ENCODE measurements at places on chromosomes 7 and 10.

- DNase-seq, result no peak
These were observed 273.6 kb upstream of the PODXL start for GRCh38 chr7:131829947-131830558.

GRCh38 chr7:28698840-28699239, 259.3 kb downstream of the TRIL start:
- no peak for DNase-seq

DNA sequence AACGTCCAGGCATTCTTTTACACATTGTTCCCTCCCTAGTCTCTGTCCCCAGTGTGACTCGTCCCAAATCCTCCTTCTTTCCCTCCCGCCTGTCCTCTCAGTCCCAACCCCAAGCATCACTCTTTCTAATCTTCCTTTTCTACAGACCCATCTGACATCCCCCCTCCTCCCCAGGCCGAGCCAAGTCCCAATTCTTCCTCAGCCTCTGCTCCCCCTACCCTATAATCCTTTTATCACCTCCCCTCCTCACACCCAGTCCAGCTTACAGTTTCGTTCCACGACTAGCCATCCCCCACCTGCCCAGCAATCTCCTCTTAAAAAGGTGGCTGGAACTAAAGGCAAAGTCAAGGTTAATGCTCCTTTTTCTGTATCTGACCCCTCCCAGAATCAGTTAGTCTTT, 95.1 kb downstream of the MACC1 start:
- DNase-seq, result no peak

DNA sequence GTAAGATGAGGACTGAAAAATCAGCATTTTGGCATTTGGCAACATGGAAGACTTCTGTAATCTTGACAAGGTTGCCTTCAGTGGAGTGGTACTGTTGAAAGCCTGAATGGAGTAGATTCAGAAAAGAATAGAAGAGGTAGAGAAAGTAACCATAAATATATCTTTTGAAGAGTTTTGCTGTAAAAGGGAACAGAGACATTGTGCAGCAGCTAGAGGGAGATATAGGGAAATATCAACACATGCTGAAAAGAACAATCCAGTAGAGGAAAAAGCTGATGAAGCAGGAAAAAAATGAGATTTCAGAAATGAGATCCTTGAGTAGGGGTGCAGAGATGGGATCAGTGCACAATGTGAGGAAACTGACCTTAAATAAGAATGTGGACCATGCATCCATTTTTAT, 60.0 kb downstream of the RAPGEF5 start:
- DNase-seq, result no peak

DNA sequence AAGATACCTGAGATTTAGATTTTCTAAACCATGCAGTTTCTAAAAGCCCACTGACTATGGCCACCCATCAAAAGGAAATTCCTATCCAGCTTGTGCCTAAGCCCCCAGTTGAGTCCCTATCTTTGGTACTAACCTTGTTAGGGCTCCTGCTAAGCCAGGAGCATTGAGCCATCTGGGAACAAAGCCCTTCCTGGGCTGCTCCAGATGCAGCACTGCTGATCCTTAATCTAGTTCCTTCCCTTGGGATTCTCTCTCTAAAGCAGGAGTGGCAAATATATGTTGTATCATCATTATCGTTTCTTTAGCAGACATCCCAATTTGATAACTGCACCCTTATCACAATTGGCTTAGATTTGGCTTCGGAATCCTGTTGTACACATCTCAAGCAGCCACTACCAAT, 24.7 kb upstream of the PDLIM1 start:
- DNase-seq, result no peak

- no peak for DNase-seq
These were observed 464.7 kb downstream of the SH2D4B start for GRCh38 chr10:81002382-81002781.

GRCh38 chr10:77946084-77946483, 19.5 kb upstream of the DLG5 start:
- no peak for DNase-seq

GRCh38 chr10:62618054-62618453, 186.5 kb upstream of the ADO start:
- DNase-seq, result peak; percentile 4

DNA sequence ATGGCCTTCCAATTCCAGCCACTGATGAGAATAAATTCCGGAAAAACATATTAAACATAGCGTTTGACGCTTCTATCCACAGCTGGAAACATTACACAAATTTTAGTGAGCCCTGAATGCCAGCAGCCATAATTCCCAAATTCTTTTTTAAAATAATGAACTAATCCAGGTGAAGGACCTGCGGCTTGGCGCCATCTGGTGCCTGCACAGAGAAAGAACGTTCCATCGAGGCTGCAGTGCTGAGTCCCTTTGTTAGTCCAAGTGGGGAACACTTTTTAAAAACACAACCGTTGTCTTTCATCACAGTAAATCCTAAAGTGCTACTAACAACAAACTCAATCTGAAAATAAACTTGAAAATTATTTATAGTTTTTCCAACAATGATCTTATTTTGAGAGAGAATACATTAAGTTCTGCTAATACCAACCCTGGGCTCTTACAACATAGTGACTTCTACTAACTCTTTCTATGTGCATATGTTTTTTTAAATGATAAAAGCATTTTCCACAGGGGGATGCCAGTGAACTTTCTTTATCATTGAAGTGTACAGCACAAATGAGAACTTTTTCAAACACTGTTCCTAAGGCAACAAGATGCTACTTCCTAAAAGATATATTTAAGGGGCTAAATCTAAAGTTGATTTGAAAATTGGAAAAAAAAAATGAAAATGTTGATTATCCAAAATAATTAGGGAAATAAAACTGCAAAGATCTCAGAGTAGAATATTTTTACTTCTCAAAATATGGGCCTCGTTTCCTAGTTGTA, 166.9 kb upstream of the RNF32 start:
- DNase-seq, result no peak

- no peak for DNase-seq
These were observed 2.3 kb downstream of the DNTT start for GRCh38 chr10:96306516-96306915.

- DNase-seq, result no peak
These were observed 8.8 kb upstream of the CRPPA start for GRCh38 chr7:16430133-16430532.

DNA sequence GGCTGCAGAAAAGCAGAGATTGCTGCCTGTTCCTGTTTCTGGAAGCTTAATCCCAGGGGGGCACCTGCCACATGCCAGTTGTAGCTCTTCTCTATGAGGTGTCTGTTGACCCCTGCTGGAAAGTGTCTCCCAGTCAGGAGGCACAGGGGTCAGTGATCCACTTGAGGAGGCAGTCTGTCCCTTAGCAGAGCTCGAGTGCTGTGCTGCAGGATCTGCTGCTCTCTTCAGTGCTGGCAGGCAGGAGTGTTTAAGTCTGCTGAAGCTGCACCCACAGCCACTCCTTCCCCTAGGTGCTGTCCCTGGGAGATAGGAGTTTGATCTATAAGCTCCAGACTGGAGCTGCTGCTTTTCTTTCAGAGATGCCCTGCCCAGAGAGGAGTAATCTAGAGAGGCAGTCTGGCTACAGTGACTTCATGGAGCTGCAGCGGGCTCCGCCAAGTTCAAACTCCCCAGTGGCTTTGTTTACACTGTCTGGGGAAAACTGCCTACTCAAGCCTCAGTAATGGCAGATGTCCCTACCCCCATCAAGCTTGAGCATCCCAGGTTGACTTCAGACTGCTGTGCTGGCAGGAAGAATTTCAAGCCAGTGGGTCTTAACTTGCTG, 57.6 kb upstream of the CROT start:
- no peak for DNase-seq

DNA sequence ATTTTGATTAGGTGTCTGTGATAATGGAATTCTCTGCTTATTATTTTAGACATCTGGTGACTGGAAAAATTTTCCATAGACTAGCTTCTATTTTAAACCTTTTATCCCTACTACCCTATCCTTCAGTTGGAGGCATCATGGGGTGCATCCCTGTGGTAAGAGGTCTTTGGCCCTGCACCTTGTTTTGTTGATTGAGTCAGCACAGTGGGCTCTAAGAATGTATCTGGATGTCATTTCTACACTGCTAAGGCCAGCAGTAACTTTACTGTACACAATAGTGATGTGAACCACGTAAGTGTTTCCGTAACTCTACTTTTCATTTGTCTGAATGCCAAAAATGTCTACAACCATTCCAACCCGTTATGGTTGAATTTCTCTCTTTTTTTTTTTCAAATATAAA, 75.6 kb downstream of the ADAM22 start:
- no peak for DNase-seq

- DNase-seq, result no peak
These were observed 248.2 kb upstream of the PPP2R2D start for GRCh38 chr10:131652438-131653139.

- DNase-seq, result no peak
These were observed 110.7 kb downstream of the RNF32 start for GRCh38 chr7:156751319-156751718.

DNA sequence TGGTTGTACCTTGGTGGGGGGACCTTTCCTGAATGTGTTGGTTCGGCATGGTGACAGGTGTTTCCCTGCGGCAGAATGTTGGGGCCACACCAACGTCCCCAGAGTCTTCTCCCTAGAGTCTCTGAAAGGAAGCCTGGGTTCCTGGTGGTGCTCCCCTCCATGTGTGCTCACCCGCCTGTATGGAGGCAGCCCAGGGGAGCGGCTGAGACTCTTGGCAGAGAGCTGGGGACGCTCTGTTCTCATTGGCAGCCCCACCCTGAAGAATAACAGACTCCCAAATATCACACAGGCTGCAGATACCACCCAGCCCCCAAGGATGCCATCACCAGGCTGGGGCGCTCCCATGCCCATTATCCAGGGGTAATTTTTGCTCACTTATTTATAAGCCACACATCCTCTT, 34.8 kb downstream of the CHST12 start:
- DNase-seq, result no peak

DNA sequence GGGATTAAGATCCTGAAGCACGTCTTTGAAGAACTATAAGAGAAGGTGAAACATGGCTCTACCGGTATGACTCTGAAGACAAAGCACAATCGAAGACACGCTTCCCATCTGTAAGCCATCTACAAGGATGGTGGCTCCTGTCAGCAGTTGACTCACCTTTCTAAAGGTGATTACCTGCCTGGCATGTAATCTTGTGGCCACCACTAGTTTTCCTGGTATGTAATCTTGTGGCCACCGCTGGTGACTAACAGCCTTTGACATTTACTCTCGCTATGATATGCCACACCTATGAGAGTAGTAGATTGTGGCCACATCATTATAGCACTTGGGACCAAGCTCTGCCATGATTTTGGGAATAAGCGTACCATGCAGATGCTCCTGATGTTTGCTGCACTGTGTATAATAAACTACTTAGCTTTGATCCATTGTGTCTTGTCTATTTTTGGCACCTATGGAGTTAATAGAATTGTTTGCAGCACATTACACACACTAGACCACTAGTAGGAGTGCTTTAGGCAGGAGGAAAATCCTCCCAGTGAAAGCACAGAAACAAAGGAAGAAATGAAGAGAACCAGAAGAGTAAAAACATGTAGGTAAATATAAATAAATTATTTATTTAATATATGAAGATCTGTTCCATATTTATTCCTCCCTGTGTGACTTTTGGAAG, 59.8 kb downstream of the VAX1 start:
- DNase-seq, result no peak

- DNase-seq, result no peak
These were observed 16.6 kb downstream of the GTF2I start for GRCh38 chr7:74674166-74674565.

- no peak for DNase-seq
These were observed 109.6 kb upstream of the SEM1 start for GRCh38 chr7:96819111-96819700.

GRCh38 chr7:104955276-104955675, 58.7 kb upstream of the KMT2E start:
- no peak for DNase-seq

DNA sequence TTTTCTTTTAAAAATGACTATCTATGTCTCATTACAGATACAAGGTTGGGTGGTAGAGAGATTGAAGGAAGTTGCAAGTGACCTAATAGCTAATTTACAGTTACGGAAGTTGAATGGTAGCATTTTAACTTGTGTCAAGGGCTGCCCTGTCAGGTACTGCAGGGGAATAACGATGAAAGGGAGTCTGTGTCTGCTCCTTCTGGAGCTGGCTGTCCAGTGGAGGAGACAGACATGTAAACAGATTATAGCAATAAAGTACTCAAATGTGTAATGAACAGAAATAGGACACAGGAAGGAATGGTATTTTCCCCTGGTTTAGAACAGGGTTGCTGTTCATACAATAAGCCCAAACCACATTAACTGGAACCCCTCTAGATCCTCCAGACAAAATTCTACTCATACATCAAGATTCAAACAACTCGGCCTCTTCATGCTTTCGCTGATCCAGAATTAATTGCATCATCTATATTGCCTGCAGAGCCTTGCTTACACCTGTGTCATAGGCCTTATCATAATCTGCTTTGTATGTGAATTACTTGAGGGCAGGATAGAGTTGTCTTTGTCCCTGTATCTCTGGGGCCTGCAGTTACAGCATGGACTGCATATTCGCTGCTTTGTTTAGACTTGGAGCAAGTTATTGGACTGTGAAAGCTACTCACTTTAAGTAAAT, 42.8 kb downstream of the AUTS2 start:
- no peak for DNase-seq
